CD4-positive, alpha-beta T cell treated with Interleukin-12 subunit alpha and Interleukin-12 subunit beta, for 1 hour (primary cell): ENCODE measurements at places on chromosomes 3 and 15.

DNA sequence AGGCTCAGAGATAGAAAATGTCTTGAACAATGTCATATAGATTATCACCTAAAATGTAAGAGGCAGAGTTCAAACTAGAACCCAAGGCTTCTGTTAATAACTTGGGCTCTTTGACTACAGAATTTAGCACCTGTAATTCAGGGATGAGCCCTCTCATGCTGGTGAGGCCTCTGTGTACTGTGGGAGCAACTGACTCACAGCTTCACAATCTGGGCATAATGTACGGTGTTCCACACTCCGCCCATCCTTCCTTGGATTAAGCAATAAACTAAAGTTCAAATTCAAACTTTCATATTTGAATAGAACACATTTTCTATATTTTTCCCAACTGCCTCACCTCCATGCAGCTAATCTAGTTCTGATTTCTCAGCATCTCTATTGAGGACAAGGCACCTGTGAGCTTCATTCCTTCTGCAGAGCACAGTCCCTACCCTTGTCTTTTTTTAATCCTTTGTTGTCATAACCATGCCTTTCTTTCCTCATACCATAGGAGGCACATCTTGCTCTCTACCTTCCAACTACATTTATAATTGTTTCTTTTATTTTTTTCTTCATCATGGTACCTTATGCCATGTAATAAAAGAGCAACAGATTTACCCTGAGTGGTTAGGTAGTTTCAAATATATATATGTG is 392.1 kb downstream of the NLGN1 start:
- no peak for DNase-seq

- DNase-seq, result no peak
Observed at GRCh38 chr3:153285194-153285641, 123.2 kb downstream of the RAP2B start.

- no peak for DNase-seq
Observed at GRCh38 chr3:46664971-46665762, 28.3 kb downstream of the ALS2CL start.

DNA sequence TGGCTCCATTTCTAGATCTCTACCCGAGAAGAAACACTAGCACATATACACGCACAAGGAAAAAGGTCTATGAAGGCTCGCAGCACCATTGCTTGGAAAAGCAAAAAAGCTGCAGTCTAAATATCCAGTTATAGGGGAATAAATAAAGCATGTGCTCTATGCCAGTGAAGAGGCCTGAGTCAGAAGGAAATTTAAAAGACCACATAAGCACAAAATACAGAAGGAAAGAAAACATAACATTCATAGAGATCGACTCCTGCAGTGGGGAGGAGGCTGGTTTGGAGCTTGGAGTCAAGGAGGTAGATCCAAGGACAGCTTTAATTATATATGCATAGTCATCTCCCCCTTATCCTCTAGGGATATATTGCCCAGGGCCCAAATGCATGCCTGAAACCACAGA is 114.4 kb downstream of the PDZRN3 start:
- no peak for DNase-seq
